ENCODE measurements at places on chromosomes 1 and 21.
A peak's percentile ranks its signal among the peaks of the same experiment; 100 is the strongest.

- no peak for DNase-seq
Observed at GRCh38 chr1:180188091-180188506, 33.4 kb downstream of the QSOX1 start.

DNA sequence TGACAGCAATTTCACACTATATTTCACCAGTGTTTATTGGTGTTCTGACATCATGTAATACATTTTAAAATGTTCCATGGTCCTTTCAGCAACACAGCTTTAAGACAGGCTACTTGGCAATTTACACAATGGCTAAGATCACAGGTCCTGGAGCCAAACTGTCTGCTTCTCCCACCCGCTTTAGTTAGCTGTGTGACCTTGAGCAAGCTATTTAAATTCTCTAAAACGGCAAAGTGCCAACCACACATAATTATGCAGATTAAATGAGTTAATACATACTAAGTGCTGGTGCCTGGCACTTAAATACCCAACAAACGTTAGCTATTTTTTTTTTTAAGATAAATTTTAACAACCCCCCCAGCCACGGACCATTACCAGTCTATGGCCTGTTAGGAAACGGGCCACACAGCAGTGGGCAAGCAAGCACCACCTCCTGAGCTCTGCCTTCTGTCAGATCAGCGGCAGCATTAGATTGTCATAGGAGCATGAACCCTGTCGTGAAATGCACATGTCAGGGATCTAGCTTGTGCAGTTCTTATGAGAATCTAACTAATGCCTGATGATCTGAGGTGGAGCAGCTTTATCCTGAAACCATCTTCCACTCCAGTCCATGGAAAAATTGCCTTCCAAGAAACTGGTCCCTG is 26.9 kb downstream of the SOD1 start:
- DNase-seq, result no peak

- peak; percentile 57 for DNase-seq
Observed at GRCh38 chr1:84862810-84863251, 30.2 kb downstream of the LPAR3 start.

DNA sequence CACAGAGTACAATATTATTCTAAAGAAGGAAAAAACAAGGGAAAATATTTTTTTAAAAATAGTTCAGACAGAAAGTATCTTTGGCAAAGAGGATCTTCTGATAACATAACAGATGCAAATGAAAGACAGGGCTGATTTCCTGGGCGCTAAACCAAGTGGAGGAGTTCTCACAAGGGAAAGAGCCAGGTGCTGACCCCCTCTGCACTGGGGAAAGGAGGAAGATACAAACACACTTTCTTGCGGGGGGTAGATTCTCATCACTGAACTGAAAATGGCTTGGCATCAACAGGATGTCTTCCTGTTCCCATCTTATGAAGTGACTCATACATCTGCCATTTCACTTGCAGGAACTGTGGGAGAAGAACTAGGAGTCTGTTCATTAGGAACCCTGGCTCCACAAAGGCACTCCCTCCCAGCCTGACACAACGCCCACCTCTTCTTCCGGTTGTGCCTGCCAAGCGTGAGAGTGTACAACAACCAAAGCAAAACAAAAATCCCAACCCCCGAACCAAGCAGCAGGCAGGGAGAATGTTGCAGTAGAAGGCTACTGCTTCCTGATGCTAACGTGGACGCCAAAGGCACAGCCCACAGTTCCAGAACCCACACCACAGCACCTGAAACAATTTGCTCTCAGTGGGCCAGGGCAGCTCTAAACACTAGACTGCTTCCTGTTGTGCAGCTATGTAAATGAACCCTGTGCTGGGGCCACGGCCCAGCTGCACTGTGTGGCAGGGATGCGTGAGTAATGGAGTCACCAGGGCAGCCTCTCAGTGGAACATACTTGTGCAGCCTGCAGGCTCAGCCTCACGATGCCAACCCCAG is 51.0 kb downstream of the GADD45A start:
- DNase-seq, result peak; percentile 60

GRCh38 chr1:40668769-40669525 is 3.5 kb upstream of the RIMS3 start:
- peak; percentile 81 for DNase-seq

DNA sequence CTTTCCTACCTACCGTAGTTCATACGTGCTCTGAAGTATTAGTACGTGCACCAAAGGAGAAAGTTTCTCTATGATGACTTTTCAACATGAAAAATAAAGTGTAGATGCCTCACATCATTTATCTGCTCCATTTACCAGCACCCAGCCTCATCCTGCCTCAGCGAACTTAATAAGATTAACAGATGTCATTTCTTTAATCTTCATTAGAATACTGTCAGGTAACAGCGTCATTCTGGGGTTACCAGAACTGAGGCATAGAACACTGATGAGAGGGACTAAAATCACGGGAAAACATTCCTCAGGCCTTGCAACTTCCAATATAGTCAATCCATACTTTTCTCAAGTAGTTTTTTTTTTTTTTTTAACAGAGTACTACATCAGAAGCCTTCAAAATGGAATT is 43.2 kb upstream of the DISC1 start:
- no peak for DNase-seq

GRCh38 chr1:209879539-209879938 is 51.8 kb downstream of the UTP25 start:
- DNase-seq, result no peak

GRCh38 chr1:18955131-18955440 is 1.4 kb downstream of the IFFO2 start:
- DNase-seq, result no peak

Data from stimulated activated effector memory CD8-positive, alpha-beta T cell treated with anti-CD3 and anti-CD28 coated beads, Interleukin-12 subunit alpha, Interleukin-12 subunit beta, amount 100 ng/mL, for 72 hours (primary cell).